Activated T-cell treated with anti-CD3 and anti-CD28 coated beads, Interleukin-2, amount 50 U/mL, for 72 hours (primary cell): ENCODE measurements at places on chromosomes 5 and 9. TPM values are rescaled to one million over a fixed set of nuclear protein-coding genes. Genes with fewer than 3 reads are reported as not detected.

MLANA gene
- total RNA-seq = not detected

GRCh38 chr5:154933537-154933936 lies 4.5 kb downstream of the GEMIN5 start:
- no peaks in the 10 kb centered on the region for H3K27me3 ChIP-seq
- peaks cover 23% of the 10 kb centered on the region for H3K36me3 ChIP-seq
- H3K4me3 ChIP-seq = no peak overlapping the region
- H3K27ac ChIP-seq = no peak overlapping the region

DNA sequence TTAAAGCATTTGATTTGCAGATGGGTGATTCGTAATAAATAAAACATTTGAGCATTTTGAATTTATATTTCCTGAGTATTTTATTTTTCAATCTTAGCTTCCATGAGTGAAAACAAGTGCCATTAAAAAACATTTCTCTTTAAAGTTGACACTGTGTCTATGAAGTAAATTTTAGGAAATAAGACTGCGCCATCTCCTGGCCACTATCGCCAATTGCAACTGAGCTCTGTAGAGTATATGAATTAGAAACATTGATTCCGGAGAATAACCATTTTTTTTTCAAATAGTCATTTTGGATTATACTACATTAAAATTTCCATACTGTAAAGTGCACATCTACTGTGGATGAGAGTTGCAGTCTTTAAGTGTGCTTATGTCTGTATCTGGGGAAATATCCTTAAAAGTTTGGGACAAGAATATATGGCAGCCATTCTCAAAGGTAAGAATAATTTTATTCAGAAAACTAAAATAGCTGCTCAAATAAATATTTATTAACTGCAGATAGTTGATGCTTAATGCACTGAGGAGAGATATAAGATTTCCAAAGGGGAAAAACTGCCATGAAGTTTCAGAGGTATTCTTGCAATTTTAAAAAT lies 5.9 kb downstream of the DMRTA1 start:
- H3K36me3 ChIP-seq = no peaks in the 10 kb centered on the region
- H3K4me3 ChIP-seq = no peak overlapping the region

- peaks cover 3% of the 10 kb centered on the region for H3K4me1 ChIP-seq
- no peak for DNase-seq
Observed at GRCh38 chr9:92642041-92642451, 27.9 kb downstream of the IPPK start.

GRCh38 chr9:125536776-125537175 lies 170.2 kb downstream of the MAPKAP1 start:
- H3K27me3 ChIP-seq = no peaks in the 10 kb centered on the region
- H3K36me3 ChIP-seq = peaks cover 2% of the 10 kb centered on the region
- no peak overlapping the region for H3K4me3 ChIP-seq
- H3K27ac ChIP-seq = no peak overlapping the region

BTNL3 gene
- total RNA-seq = 0.10 TPM

FBLL1 gene
- total RNA-seq = 1.6 TPM

DNA sequence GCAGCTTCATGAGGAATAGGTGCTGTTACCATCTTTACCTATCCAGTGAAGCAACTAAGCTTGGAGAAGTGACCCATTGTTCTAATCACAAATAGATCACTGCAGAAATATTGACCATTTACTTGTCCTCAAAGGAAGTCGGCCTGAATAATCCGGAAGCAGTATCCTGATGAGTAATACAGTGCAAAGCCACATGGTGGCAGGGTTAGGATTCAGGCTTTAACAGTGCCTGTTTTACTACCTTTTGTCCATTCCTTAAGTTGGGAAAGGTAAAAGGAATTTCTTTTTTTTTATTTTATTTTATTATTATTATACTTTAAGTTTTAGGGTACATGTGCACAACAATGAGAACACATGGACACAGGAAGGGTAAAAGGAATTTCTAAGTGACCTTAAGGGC lies 336.3 kb downstream of the KDM4C start:
- H3K4me3 ChIP-seq = no peak overlapping the region
- no peak overlapping the region for H3K27ac ChIP-seq
- H3K27me3 ChIP-seq = no peaks in the 10 kb centered on the region
- no peaks in the 10 kb centered on the region for H3K4me1 ChIP-seq

AGXT2 gene
- total RNA-seq = not detected

SPINK7 gene
- total RNA-seq = not detected

PDZD2 gene
- total RNA-seq = 0.02 TPM
